ENCODE measurements at places on chromosomes 4 and X.

DNA sequence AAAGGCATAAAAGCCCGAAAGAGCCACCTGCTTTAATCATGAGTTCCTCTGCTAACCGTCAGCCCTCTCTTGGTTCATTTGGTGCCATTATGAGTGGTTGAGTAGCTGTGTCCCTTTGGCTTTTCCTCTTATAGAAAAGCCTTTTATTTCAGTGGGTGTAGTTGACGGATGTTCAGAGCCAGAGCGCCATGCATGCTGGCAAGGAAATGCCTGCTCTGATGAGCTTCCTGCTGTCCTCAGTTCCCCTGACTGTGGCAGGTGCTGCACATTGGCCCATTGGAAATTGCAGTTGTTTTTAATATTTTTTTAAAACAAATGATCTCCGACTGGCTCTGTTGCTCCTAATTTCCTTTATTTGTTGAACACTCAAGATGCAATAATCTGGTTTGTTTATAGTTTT is 77.3 kb upstream of the LIMCH1 start:
- no peak for DNase-seq

GRCh38 chr4:185470501-185471195 is 885 bp downstream of the CCDC110 start:
- DNase-seq, result peak; percentile 34

- DNase-seq, result no peak
These were observed 109.8 kb downstream of the EGF start for GRCh38 chr4:110022457-110022856.

DNA sequence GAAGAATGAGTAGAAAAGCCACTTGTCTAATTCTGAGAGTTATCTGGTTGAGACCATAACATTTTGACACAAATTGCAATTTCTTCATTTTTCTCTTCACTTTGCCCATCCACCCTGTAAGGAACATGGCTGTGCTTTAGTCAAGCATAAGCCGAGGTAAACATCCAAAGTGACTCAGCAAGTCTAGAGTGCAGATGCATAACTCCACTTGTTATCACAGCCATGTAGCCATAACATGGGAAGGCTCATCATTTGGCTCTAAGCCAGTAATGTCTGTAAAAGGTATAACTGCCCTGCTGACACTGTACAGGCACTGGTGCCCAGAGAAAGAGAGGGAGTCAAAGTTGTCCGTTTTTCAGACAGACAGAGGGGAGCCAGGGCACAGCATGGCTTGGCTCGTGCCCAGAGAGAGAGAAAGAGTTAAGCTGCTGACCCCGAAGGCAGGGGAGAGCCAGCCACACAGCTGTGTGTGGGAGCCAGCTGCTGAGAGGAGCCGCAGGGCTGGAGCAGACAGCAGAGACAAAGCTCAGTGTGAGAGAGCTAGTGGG is 76.9 kb upstream of the EXOC1L start:
- DNase-seq, result peak; percentile 46

DNA sequence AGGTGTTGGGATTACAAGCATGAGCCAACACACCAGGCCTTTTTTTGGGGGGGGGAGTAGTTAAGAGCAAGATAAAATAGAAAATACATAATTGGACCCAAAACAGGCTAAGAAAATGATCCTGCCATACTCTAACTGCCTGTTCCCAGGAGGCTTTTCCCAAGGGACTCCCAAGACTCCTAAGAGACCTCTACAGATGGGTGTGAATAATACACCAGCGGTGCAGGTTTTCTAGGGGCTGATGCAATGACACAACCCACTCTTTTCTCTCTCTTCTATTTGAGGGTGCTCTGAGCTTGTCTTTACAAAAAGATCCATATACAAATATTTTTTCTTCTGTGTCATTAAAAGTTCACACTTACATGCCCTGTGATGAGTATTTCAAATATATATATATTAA is 116.9 kb downstream of the RASL11B start:
- DNase-seq, result peak; percentile 20

DNA sequence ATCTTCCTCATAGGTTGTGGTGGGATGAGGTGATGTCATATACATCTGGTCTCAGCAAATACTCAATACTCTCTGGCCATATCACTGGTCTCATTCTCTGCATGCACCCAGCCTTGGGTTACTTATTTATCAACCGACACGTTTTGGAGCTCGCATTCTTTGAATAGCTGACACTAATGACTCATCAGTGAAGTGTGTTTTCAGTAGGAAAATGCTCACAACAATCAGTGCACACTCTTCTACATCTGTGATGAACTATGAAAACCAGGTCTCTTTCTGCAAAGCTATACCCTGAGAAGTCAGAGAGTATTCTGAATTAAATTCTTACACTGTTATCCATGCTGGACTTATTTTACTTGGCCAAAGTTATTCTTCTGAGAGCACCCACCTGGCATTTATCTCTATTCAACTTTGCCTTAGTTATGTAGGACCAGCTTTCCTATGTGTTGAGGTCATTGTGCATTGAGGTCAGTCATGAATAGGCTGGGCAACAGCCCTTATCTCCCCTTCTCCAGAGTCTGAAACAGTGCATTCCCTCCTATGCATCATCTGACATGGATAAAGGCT is 58.7 kb upstream of the DHX15 start:
- peak; percentile 67 for DNase-seq

DNA sequence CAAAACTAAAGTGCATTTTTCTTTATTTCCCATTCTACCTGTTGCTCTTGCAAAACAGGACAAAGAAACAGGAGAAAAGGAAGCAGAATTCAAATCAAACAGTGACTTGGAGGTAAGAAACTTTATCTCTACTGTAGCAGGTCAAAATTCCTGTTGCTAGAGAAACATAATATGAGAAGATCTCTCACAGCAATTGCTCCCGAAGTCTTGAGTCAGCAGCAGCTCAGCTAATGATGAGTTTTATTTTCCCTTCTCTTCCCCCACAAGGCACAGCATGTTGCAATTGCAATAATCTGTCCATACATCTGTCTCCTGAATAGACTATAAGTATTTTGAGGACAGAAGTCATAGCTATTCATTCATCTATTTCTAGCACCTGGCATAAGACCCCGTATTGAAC is 112.7 kb downstream of the CLNK start:
- no peak for DNase-seq

DNA sequence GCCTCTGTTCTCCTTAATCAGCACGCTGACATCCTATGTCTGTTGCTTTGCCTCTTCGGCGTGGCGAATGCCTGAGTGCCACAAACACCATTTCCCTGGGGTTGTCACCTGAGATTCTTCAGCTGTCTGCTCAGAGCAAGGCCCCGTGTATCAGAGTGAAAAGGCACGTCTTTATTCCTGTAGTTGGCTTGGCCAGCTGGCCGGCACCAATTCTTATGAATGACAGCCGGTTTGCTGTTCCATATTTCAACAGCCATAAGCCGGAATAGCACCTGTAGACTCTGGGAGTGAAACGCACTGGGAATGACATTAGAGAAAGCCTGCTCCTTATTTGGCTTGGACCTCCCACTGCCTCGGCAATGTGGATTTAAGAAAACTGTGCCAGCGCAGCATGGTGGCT is 89.3 kb downstream of the MGST2 start:
- no peak for DNase-seq

GRCh38 chr4:185874516-185875230 is 62.7 kb upstream of the SORBS2 start:
- DNase-seq, result peak; percentile 64

- no peak for DNase-seq
These were observed 5.7 kb upstream of the TMEM192 start for GRCh38 chr4:165118256-165118909.

DNA sequence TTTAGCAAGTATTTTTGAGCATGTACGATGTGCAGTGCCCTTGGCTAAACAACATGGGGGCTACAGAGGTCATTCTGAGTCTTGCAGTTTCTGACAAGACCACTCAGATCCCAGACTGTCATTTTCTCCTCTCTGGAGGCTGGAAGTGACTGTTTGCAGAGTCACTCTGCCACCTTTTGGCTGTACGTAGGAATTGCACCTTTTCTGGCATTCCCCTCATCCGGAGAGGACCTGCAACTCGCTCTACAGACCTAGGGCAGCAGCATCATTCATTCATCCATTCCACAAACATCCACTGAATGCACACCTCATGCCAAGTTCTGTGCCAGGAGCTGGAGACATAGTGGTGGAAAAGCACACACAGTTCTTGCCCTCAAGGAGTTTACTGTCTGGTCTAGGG is 160.4 kb upstream of the GPR101 start:
- DNase-seq, result peak; percentile 21

GRCh38 chrX:6311540-6311939 is 82.9 kb upstream of the NLGN4X start:
- DNase-seq, result no peak

- DNase-seq, result peak; percentile 9
These were observed 1934.9 kb downstream of the ARAP2 start for GRCh38 chr4:34309383-34309906.

GRCh38 chr4:143185253-143186107 is 763 bp downstream of the USP38 start:
- DNase-seq, result peak; percentile 14

- peak; percentile 48 for DNase-seq
These were observed 136.6 kb downstream of the STAG2 start for GRCh38 chrX:124098089-124098488.

GRCh38 chrX:15816438-15816809 is 26.1 kb downstream of the ZRSR2 start:
- DNase-seq, result no peak

GRCh38 chr4:96173756-96174155 is 333.9 kb downstream of the PDHA2 start:
- DNase-seq, result no peak

DNA sequence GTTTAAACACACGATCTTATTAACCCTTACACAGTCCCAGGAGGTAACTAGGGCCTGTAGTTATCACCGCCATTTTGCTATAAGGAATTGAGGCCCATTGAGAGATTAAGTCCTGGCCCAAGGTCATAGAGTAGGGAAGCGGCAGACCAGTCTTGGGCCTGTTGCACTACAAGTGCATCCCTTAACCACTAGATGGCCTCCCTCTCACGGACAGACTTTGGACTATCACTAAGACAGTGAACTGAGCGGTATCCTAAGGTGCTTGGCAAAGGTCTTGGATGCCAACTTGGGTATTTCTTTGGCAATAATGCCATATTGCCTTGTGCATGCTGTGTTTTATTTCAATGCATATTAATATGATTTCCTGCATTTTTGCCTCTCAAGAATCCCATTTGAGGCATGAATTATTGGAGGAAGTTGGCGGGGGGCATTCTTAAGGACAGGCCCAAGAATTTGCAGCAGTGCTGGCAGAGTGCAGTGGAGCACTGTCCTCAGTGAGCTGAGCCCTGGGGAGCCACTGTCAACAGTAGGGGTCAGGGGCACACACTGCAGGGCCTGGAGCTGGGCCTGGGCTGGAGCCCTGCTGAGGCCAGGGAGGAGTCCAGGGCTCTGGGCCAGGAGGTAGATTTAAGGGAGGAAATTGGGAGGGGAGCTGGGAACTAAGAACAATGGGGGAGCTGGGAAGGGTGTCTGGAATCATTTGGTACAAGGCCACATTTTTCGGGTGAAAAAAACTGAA is 147.4 kb downstream of the SMIM20 start:
- DNase-seq, result peak; percentile 67

- peak; percentile 85 for DNase-seq
These were observed 33.6 kb downstream of the CLCN4 start for GRCh38 chrX:10190367-10190766.

GRCh38 chrX:48505481-48505880 is 3.3 kb upstream of the PORCN start:
- DNase-seq, result no peak

- peak; percentile 56 for DNase-seq
These were observed 14.6 kb downstream of the SMIM20 start for GRCh38 chr4:25928379-25929297.

GRCh38 chrX:23919706-23920320 is 12.0 kb downstream of the CXorf58 start:
- peak; percentile 38 for DNase-seq

GRCh38 chr4:176319151-176319703 is 539 bp upstream of the SPCS3 start:
- no peak for DNase-seq

- no peak for DNase-seq
These were observed 368.5 kb upstream of the GRID2 start for GRCh38 chr4:91935217-91935616.

DNA sequence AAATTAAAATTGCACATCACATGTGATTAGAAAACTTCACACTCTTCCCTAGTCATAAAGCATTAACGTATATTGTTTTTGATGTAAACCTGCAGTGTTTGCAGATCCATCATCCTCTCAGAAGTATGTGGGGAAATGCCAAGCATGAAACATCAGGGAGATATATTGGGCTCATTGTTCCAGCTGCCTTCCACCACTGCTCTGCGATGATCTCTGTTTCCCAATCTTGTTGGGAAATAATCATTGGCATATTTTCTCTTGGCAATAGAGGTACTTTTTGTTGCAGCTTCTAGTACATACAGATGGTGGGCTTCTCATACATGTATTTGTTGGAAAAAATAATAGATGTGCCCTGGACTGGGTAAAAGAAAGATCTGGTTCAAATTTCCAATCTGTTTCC is 466.3 kb upstream of the HS3ST1 start:
- peak; percentile 81 for DNase-seq

- DNase-seq, result no peak
These were observed 89.0 kb downstream of the MXRA5 start for GRCh38 chrX:3257471-3257870.

DNA sequence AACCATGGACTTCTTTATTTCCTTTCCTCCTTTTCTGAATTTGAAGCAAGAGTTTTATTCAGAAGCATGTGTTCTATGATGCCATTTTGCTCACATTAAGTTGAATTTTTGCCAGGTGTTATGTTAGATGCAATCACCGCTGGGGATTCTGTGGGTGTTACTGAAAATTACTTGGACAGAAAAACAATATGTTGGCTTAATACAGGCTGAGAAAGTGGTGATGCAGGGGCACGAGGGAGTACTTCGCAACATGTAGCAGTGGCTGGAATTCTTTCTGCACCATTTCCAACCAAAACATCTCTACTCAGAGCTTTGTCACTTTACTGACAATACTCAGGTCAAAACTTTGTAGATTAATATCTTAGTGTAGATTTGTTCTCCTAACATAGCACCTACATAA is 109.2 kb upstream of the PCDH18 start:
- peak; percentile 86 for DNase-seq

GRCh38 chr4:27368781-27369180 is 508.1 kb downstream of the STIM2 start:
- peak; percentile 19 for DNase-seq

DNA sequence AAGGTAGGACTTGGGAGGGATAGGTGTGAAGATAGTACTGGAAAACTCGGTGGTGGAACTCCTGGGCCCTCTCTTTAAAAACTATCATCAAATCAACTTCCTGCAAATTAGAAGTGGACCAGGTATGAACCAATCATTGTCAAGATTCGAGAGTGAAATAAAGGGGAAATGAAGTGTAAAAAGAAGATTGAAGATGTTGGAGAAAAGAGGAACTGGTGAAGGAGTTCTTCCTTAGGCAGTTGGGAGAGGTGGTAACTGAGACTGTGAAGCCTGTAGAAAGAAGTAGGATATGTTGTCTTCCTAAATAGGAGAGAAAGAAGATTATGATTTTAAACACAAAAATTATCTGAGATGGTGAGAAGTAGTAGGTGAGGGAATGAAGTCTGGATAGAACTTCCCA is 212.2 kb downstream of the PPP1R2C start:
- DNase-seq, result no peak

All from fibroblast of pulmonary artery (primary cell).